IMR-90 (cell line): ENCODE measurements at places on chromosomes 1 and 21. TPM values are rescaled to one million over a fixed set of nuclear protein-coding genes. Genes with fewer than 3 reads are reported as not detected.

Gene LRRC7
- total RNA-seq = under 0.01 TPM in 2 replicates

Gene DIO1
- not detected in 2 replicates for total RNA-seq

Gene RNF2
- 39.7 and 48.8 TPM in 2 replicates for total RNA-seq

Gene EDN2
- total RNA-seq = not detected in 2 replicates

Gene MCOLN2
- total RNA-seq = 0.54 and 1.1 TPM in 2 replicates

Gene ATAD3C
- total RNA-seq = not detected in 2 replicates

Gene HPCA
- not detected in 2 replicates for total RNA-seq

Gene URB1
- 12.7 and 14.2 TPM in 2 replicates for total RNA-seq

Gene MYOM3
- not detected in 2 replicates for total RNA-seq

Gene DPM3
- total RNA-seq = 29.0 and 30.6 TPM in 2 replicates

Gene PTGFR
- total RNA-seq = 5.4 and 8.6 TPM in 2 replicates

Gene MROH9
- total RNA-seq = not detected in 2 replicates

Gene NID1
- total RNA-seq = 21.9 and 23.9 TPM in 2 replicates

GRCh38 chr1:150477320-150477719, 9.9 kb upstream of the TARS2 start:
- no peak for DNase-seq

DNA sequence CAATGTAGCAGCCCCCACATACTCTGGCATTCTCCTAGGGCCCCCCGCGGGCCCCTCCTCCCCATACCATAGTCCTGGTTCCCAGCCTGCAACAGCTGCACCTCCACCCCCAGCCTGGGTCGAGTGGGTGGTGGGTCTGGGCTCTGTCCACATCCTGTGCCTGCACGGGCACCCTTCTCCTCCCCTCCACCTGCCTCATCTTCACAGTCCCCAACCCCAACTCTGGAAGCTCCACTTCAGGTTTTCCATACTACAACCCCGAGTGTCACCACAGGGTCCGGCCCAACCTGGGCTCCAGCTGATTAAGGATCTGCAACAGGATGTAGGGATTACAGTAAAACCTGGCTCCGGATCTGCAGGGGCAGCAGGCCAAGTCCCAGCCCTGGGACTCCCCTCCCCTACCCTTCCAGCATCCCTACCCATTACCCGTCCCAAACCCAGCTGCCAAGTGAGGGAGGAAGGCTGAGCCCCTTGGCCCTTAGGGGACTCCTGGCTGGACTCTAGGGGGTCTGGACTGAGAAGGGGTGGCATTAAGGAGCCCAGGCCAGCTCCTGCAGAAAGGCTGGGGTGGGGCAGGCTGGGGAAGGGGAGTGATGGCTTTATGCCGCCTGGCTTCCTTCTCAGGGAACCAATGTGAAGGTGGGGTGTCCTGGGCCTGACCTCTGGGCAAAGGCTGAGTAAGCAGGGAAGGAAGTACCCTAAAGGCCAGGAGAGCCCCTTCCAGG, 116.8 kb downstream of the CASZ1 start:
- peak; percentile 62 for DNase-seq

DNA sequence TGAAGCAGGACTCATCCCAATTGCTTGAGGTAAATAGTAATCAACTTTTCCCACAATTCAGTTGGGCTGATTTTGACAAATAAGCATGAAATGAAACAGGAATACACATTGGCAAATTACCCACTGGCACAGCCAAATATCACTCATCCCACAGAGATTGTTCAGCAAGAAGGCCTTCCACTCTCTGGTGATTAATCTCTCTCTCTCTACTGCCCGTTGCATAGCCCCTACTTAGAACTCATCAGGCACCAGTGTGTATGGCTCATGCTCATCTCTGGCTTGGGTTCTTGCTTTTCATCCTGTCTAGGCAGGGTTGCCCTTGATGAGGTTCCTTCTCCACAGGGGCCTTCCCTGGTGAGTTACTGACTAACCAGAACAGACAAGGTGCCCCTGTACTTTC, 1.1 kb downstream of the BSDC1 start:
- DNase-seq = peak; percentile 42

GRCh38 chr1:3703786-3704371, 48.4 kb upstream of the CCDC27 start:
- no peak for DNase-seq

GRCh38 chr1:198598796-198599321, 40.0 kb upstream of the PTPRC start:
- DNase-seq = no peak

DNA sequence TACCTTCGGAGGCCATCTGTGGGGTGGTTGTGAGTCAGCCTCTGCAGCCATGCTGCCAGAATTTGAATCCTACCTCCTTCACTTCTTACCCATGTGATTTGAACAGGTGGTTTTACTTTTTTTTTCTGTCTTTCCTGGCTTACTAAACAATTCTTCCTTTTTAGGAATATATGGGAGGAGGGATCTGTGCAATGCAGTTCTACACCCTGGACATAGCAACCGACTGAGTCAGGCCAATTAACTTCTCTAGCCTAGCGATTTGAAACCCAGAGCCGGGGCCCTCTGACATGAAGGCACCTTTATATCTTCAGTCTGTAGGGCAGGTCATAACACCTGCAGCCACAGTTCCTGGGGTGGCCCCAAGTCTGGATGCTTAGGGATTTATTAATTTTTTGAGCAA, 83.6 kb downstream of the ST6GALNAC3 start:
- no peak for DNase-seq

DNA sequence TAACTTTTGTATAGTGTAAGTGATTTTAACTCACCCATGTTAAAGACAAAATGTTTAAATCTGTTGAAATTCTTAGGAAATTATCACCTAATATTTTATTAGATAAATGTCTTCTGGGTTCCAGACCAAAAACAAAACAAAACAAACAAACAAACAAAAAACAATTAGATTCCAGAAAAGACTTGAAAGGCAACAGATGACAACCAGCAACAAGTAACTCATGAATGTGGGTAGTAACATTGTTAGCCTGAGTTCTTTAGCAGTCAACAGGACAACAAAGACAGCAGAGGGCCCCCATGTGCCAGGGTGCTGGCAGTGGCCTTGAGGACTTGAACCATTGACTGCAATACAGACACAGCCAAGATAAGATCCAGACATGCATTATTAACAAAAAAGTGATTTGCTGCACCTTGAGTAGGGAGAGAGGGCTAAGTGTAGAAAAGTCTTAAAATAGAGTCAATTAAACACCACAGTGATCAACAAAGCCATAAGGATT, 2.4 kb upstream of the CD247 start:
- no peak for DNase-seq

- no peak for DNase-seq
These were observed 634.8 kb downstream of the MATN1 start for GRCh38 chr1:30088594-30088993.

DNA sequence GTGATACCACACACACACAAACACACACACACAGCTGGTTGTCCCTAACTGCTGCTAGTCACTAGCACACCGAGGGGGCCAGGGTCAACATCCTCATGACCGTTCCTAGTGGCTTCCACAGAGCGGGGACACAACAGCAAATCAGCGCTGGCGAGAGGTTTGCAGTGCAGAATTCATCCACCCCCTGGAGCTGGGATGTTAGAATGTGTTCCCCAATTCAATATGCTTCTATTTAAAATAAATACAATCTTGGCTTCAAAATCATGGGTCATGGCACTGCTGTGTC, 16.2 kb upstream of the C2CD2 start:
- DNase-seq = no peak

GRCh38 chr1:226432586-226433340, 24.9 kb upstream of the PARP1 start:
- no peak for DNase-seq

- DNase-seq = no peak
These were observed 40.8 kb upstream of the COL24A1 start for GRCh38 chr1:86197206-86197855.

DNA sequence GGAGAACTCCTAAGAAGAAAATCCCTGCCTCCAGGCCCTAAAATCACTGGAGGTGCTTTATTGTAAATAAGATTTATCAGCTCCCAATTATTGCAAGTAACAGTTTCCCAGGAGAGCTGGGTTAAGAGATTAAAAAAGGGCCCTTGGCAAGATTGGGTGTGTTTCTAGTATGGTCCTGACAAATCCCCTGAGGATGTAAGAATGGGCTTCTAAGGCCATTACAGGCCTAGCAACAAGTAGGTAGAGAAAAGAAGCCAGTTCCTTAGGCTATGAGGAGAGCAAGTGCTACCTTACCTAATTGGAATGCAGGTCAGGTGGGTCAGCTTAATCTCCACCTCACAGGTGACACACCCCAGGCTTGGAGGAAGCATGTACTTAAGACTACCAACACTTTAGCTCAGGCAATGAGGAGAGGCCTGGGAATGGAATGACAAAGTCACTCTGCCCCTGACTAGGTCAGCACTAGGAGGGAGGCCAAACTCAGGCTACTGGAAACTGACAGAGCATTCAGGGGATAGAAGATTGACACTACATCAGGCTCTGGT, 6.8 kb upstream of the OTUD7B start:
- DNase-seq = no peak

DNA sequence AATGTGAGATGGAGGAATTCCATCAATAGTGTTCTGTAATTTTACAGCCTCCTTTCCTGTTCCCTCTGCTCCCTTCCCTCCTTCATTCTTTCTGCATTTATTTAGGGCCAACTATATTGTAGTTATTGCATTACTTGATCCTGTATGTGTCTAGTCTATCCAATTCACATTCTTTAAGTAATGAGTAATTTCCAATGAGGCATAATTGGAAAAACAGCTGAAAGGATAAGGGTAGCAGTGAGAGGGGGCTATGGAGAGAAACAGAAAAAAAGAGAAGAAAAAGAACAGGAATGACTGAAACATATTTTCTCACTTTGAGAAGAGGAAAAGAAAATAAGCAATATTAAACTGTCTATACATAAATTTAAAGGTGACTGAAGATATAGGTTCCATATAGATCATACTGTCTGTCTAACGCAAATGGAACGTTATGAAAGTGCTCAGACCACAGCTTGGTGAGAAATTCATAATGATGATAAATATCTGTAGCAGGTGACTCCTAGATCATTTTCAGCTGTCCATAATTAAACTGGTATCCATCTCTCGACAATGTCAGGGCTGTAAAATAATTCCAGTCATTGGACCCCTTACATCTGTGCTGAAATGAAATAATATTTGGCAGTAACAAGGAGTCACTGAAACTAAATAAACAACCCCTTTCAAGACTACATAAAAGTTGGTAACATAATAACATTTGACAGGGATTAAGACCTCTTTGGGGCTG, 61.8 kb downstream of the SPAG17 start:
- no peak for DNase-seq

DNA sequence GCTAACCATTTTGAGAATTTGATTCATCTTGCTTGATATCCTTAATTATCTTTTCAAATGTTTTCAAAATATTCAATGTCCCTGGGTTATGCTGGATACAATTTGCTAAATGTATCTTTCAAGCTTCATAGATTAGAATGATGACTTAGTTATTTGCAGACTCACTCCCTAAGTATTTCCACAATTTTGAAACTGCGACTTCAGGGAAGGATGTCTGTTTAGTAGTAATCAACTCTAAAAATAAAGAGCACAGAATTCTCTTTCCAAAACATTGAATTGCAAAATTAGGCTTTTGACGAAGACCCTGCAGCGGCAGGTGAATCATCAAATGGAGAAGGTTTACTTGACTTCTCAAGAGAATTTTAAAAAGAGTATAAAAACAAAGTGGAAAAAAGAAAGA, 14.2 kb downstream of the RGS1 start:
- DNase-seq = peak; percentile 44

GRCh38 chr1:238690415-238690814, 696.0 kb upstream of the CHRM3 start:
- peak; percentile 35 for DNase-seq

DNA sequence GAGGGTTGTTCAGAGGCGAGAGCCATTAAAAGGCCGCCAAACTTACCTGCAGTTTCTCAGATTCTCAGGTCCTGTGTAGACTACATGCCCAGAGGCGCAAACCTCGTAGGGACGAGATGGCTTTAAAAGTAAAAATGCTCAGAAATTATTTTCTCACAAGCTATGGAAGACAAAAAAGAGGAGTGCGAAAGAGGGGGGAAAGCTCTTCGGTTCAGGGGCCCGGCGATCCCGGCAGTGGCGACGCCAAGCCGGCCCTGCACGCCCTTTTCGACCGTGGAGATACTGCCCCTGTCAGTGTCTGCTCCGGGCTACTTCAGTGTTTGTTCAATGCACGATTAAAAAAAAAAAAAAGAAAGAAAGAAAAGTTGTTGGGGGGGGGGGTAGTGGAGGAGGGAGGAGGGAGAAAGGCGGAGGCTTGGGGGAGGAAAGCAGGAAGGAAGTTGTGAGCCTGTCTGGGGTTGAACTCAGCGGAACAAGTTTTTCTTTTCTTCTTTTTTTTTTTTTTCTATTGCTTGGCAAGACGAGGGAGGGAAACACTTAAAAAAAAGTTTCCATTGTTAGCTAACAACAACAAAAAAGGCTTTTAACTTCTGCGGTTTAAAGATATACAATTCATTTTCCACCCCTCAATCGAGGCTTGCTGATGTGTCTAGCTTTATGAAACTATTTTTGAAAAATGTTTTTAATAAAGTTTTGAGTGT, at the start of gene ITPKB:
ITPKB (minus strand) TSS at position 288 of the 701 bp plus-strand sequence. CDS start 1,824 bp downstream, outside the sequence.
- peak; percentile 65 for DNase-seq

DNA sequence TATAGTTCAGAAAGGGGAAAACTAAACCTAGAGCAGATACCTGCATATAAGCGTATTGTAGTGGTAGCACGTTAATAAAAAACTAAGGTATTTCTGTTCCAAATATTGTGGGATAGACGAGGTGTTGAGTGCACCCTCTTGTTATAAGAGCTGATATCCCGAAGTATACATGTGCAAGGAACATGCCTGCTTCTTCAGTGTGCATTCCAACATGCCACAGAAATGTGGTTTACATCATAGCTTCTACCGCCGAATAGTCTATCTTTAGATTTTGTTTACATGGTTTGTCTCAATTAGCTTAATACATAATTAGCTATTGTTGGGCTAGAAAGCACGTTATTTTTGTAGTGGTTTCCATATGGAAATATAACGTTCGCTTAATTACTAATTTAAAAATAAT, 2.2 kb downstream of the CHRM3 start:
- DNase-seq = no peak

DNA sequence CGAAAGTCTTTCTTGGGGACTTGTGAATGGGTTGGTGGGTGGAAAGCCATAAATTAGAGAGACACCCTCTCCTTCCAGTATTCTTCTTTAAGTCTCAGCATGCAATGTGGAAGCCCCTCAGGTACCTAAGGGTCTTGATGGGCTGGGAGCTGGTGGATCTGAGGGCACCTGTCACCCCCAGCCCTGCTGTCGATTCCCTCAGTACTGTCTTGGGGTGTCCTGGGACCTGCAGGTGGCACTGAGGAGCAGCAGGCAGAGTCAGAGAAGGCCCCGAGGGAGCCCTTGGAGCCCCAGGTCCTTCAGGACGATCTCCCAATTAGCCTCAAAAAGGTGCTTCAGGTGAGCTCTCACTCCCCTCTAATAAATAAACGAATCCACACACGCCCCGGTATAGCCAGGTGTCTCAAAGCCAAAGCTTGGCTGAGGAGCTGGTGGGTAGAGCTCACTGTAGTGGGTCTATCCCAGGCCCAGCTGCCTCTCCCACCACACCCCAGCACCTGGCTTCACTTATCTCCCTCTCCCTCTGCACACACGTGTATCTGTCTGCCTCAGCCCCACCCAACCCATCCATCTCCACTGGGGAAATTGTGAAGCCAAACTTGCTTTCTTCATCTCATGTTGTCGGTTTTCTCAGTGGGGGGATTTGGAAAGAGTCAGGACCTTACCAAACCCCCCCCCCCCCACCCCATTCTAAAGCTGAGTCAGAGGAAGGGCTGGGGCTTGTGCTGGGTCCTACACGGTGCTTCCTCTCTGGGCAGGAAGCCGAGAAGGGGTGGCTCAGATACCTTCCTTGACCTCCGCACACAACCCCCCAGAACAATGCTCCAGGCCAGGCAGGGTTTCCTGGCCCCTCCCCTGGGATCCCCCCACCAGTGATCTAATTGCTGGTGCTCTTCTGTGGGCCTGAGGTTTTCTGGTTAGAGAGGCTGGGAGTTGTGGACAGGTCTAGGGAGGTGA, 1.6 kb downstream of the ADAM15 start:
- DNase-seq = no peak

GRCh38 chr1:32426489-32427255, 32.4 kb upstream of the BSDC1 start:
- no peak for DNase-seq
